ENCODE measurements at places on chromosomes 3 and 15. TPM values are rescaled to one million over a fixed set of nuclear protein-coding genes. Genes with fewer than 3 reads are reported as not detected.

DNA sequence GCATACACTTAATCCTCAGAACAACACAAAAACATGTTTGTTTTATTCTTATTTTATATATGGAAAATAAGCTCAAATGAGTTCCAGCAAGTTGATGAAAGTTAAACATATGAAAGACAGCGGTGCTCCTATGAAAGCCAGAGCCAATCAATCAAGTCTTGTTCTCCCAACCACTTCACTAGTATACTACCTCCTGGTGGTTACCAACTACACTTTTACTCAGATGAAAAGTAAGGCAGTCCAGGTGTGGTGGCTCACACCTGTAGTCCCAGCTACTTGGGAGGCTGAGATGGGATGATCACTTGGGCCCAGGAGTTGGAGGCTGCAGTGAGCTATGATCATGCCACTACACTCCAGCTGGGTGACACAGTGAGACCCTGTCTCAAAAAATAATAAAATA, 66.0 kb downstream of the MAGI1 start:
- DNase-seq = no peak

- no peak for DNase-seq
These were observed 178.6 kb downstream of the CPNE4 start for GRCh38 chr3:131856171-131856570.

Gene GATA2
- 4.0 TPM for total RNA-seq

DNA sequence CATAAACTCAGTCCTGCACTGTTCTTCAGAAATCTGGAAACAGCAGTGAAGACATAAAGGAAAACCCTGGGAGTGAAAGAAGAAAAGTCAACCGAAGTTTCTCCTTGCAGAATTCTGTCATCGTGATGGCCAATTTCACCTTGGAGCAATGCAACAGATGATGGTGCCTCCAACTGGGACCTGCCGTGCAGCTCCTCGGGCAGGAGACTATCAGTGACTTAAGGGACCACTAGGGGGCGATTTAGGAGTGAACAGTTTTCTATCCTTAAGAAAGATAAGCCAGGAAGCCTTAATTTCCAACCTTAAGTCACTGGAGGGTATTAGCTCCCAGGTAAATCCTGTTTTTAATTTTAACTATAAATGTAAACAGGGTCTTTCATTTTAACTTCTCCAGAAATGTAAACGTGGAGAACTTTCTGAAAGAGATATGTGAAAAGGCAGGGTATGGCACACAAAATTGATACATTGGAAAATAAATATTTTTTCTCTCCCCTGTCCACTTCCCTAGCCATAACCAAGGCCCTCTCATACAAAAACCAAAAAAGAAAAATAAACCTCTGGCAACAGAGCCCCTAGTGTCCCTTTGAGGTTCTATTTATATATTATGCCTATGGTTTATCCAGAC, 116.3 kb downstream of the PDZRN3 start:
- peak; percentile 38 for DNase-seq

GRCh38 chr3:150495563-150496168, 50.6 kb downstream of the SERP1 start:
- peak; percentile 43 for DNase-seq

GRCh38 chr15:79265987-79266579, 16.4 kb upstream of the ANKRD34C start:
- DNase-seq = no peak

Gene FEZF2
- total RNA-seq = not detected

- DNase-seq = no peak
These were observed 29.7 kb downstream of the SLC4A7 start for GRCh38 chr3:27454461-27454860.

DNA sequence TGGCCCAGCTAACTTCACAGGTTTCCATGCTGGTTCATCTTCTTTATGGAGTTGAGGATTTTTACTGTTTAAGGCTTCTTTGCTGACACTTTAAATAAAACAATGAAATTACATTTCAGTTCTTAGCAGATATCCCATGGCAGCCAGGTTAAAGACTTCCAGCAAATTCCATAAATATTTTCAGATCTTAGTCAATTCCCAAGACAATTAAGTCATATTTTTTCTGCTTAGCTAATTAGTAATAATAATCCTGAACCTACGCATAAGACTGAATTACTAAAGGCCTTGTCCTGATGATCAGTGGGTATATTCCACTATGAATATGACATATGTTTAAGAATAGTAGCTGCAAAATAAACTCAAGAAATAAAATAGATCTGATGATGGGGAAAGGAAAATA, 83.3 kb downstream of the NR2E3 start:
- DNase-seq = no peak

- no peak for DNase-seq
These were observed 115.9 kb upstream of the ST8SIA2 start for GRCh38 chr15:92277776-92278175.

Gene PRSS50
- not detected for total RNA-seq

DNA sequence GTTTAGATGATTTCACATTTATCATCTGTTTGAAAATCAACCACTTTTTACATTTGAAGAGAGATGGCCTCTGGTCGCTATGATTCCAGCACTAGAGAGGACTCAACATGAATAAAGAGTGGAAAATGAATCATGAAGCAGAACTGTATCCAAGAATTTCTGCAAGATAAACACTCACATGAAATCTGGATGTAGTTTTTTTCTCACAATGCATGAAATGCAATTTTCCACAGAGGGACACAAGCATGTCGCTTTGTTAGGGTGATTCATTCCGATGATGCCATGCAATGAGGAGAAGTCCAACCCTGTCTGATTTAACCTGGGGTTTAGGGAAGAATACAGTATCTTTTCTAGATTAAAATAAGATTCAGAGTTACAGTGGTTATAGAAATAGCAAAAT, 50.4 kb upstream of the ADCY5 start:
- DNase-seq = no peak

Gene KBTBD12
- not detected for total RNA-seq

DNA sequence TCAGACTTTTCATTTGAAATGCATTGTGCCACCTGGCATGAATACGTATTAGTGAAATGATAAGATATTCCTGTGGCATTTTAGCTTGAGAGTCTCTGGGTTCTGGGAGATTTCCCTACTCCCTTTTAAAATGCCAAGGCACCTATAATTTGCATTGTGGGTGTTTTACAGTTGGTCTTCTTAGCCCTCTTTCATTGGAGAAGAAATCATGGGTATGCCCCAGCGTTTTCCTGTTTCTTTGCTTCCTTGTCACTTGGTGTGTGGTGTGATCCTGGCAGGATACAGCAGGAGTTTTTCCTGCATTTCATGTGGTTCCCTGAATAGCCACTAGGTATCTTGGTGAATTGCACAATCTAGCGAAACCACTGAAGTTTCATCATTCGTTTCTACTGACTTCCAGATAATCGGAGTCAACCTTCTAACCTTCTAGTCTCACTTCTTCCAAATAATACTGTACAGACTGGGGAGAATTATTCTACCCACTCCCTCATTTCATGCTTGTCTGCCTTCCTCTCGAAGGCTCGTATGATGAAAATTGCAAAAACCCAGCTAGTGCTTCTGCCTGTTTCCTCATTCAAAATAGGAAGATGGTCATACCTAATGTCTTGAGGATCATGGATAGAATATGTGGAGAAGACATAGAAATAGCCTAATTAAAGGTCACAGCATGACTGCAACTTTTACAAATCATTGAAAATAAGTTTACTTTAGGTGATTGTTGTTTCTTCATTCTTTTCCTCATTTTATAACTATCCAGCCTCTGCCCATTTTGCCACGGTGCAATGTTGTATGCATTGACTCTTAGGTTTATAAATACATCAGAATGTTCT, 2.6 kb downstream of the BHLHE40 start:
- DNase-seq = peak; percentile 88

Gene RTF1
- total RNA-seq = 9.4 TPM

DNA sequence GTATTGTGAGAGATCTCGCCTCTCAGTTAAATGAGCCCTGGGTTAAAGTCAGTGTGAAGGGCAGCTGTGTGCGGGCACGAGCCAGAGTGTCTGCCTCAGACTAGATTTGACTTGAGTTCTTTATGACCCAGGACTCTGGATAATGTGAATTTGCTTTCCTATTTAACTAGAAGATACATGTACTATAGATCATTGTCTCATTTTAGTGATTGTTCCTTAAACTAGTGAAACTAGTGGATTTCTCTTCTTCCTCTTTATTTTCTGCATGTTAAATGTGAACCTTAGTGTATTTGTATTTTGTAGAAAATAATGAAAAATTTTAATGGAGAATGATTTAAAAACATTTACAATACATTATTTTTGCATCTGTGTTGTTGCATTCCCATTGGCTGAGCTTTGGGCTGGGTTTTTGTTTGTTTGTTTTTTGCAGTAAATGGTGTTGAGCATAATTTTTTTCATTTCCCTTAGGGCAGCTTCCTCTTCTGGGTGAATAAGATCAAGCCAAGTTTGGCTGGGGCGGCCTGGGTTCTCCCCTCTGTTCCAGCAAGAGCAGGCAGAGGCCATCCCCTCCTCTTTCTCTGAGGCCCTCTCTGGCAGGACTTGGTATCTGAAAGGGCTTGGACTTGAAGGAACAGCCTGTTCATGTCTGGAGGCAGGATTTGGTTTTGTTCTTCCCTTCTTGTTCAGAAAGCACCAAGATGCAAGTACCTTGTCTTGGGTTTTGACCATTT, 15.0 kb downstream of the GCSAM start:
- DNase-seq = no peak

Gene PIERCE2
- total RNA-seq = 6.5 TPM

GRCh38 chr15:56184516-56184915, 59.2 kb downstream of the RFX7 start:
- no peak for DNase-seq

Gene LMAN1L
- total RNA-seq = not detected

- no peak for DNase-seq
These were observed 395 bp downstream of the ZFAND6 start for GRCh38 chr15:80059786-80060355.

Gene KLF15
- 1.1 TPM for total RNA-seq

Gene RBPMS2
- 0.48 TPM for total RNA-seq

DNA sequence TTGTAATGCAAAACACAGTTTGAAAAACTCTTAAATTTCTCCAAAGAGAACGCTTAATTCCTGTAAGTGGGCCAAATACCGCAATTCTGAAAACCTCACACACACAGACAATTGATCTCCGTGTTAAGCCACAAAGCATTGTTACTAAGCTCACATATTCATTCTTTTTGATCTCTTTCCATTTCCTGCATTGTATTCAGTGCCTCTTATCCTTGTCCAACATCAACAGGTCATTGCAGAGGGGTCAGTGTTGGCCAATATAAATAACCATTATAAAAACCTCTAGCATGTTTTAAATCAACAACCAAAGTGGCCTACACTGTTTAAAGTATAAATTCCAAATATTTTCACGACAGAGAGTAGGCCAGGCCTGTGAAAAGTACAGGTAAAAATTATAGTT, 171.1 kb downstream of the PDZRN3 start:
- no peak for DNase-seq

Gene SNX22
- total RNA-seq = not detected

DNA sequence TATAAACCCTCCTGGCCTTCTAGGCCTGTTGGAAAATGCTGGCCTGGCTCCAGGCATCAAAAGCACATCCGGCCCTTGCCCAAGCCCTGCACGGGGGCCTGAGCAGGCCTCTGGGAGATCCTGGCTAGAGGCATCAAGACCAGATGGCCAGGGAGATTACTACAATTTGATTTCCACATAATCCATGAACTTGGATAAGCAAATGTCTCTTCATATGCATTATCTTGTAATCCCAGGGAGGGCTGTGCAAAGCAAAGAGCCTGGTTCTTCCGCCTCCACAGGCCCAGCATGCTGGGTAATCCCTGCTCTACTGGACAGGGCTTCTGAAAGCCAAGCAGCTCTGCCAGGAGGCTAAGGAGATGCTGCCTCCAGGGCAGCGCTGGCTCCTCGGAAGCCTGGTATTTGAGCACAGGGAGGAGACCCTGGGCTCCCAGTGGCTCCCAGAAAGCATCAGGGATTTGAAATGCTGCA, 18.2 kb downstream of the MRPL46 start:
- no peak for DNase-seq

DNA sequence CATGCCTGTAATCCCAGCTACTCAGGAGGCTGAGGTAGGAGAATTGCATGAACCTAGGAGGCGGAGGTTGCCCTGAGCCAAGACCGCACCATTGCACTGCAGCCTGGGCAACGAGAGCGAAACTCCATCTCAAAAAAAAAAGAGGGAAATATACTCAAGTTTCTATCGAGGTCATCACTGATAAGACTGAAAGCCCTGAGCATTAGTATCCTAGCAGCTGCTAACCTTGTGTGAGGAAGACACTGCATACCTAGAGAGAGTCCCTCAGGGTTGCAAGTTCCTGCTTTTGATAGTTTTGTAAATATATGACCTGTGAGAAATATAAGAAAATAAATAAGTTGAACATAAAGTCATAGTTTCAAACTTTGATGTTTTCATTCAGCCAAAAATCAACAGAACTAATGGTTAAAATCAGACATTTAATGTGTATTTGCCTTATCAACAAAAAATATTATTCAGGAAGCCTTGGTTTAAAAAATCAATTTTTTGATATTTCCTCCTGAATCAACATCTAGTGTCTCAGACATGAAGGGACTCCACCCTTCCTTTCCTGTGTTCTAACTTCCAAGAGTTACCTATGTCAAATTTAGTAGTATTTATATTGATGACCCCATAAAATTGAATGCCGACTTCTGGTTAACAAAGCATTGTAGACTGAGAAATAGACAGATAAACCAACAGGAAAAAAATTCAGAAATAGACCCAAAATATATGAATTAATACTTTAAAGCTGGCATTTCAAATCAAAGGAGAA, 19.8 kb upstream of the USP3 start:
- DNase-seq = no peak

DNA sequence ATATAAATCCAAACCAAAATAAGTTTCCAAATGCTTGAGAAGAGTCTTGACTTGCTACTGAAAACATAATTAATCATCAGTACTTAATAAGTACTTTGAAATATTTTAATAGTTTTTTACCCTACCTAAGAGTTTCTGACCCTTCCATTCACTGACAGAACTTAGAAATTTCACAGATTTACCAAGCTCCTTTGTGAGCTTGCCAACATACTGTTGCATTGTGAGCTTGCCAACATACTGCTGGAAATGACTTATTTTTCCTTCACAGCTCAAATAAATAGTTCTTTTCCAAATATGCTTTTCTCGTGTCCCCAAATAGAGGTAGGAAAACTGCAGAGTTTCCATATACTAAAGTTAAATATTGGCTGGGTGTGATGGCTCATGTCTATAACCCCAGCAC, 9.6 kb upstream of the AADAC start:
- no peak for DNase-seq

DNA sequence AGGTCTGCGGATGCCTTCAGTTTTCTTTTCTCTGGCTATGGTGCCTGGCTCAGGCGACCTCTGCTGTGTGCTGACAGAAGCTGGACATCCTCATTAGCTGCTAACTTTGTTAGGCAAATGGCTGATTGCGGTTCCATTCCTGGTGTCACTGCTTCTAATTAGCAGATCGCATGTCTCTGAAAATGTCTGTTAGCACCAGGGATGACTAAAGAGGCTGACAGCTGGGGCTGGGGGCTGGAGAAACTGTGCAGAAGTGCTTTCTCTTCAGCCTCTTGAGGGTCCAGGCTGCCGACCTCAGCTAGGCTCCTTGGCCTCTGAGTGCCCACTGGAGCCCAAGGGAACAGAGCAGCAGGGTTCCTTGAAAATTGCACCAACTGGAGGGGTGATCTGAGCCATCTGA, 39.3 kb downstream of the CHCHD6 start:
- DNase-seq = no peak

Gene IP6K2
- 41.4 TPM for total RNA-seq

GRCh38 chr3:73314151-73314951, 252.9 kb downstream of the EBLN2 start:
- no peak for DNase-seq

GRCh38 chr3:33250712-33251111, 26.5 kb upstream of the FBXL2 start:
- DNase-seq = no peak

Gene ADAMTSL3
- total RNA-seq = 0.17 TPM

- DNase-seq = no peak
These were observed 83.5 kb upstream of the FHIT start for GRCh38 chr3:61334783-61335182.

Gene CIB2
- 1.1 TPM for total RNA-seq
